Right cardiac atrium (tissue), 5 donors: ENCODE measurements at places on chromosomes 3 and 15. TPM values are rescaled to one million over a fixed set of nuclear protein-coding genes. Genes with fewer than 3 reads are reported as not detected.

Gene ILDR1
- total RNA-seq, result not detected

Gene GPR15
- not detected for total RNA-seq

Gene CRELD1
- total RNA-seq, result 88.4 TPM

Gene UACA
- 51.5 TPM for total RNA-seq

Gene TRPM1
- not detected for total RNA-seq

Gene SLC38A3
- total RNA-seq, result 8.7 TPM

Gene PIGB
- 3.2 TPM for total RNA-seq

Gene NECTIN3
- 14.9 TPM for total RNA-seq

Gene SLC2A2
- total RNA-seq, result not detected

Gene C15orf39
- total RNA-seq, result 7.5 TPM

Gene TRH
- total RNA-seq, result not detected

Gene CSPG5
- 1.1 TPM for total RNA-seq

Gene MYZAP
- 764 TPM for total RNA-seq

DNA sequence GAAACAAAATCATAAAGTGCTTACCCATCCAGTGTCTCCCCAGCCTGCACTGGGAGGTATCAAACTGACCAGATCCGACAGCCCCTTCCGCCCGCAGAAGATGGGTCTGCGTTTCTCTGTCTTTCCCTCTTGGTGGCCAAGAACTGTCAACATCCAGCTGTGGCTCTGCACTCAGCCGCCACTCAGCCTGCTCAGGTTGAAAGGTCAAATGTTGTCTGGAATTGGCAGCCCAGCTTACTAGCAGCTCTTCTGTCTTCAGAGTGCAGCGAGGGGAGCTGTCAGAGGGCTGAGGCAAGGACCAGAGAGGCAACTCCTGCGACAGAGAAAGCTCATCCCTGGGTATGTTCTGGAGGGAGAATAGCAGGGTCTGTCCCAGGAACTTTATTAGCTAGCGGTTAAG is 45.4 kb downstream of the GOLGA6L2 start:
- DNase-seq, result peak; percentile 67

DNA sequence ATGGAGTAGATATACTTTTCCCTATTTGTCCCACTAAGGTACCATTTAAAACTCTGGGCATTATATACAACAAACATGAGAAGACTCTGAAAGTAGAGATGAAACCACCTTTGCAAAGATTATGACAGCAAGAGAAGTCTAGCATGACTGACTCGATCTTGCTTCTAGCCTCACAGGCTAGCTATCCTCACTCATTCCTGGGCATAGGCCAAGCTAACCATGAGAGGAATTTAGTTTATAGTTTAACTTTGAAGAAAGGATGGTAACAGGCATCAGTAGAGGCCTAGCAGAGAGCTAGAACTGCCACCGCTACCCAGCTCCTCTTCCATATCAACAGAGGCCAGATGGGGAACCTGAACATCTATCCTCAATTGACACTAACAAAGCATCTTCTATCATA is 63.5 kb upstream of the FSIP1 start:
- no peak for DNase-seq

GRCh38 chr3:79586232-79586631 is 181.6 kb downstream of the ROBO1 start:
- no peak for DNase-seq

DNA sequence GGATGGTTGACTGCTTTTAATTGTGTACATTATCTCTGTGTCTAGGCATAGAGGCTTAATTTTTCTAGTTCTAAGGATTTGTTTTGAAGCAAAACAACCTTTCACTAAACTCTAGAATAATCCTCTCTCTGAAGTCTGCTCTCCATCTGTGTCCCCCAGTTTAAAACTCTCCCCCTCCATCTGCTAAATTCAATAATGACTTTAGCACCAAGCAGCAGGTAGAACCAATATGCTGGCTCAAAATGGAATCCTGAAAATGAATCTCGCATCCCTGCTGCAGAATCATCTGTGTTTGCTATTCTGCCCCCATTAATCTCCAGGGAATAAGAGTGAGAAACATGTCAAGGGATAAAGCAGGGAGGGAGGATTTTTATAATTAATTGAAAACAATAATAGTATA is 111.8 kb downstream of the TUSC7 start:
- no peak for DNase-seq

- no peak for DNase-seq
These were observed 730 bp downstream of the ZKSCAN7 start for GRCh38 chr3:44555723-44556122.

DNA sequence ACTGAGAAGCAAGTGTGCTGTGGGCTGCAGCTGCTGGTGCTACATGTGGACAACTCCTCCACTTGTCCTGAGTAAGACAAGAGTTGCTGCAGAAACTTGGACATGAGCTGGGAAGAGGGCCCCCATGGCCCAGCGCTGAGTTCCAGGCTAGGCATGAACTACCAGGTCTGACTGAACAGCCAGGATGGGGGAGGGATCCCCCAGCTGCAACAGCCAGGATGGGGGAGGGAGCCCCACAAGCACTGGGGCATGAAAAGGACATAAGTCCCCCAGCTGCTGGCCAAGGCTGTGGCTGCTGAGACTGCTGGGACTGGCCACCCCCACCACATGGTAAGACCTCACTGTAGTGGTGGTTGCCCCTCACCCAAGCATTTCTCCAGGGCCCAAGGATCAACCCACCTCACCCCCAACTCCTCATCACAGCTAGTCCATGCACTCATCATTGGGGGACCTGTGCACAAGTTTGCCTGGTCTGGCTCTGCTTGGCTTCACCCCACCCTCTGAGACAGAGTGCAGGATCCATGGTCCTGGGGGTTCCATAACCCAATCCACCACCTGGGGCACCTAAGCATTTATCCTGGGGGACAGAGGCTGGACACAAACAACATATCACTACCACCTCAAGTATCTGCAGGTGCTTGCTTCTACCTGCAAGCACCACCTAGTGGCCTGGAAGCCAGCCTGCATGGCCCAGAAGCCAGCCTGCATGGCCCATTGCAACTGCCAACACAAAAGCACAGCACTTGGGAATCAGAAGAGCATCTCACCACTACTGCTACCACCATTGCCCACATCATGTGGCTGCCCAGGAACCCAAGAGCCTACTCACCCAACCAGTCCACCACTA is 84.5 kb upstream of the STT3B start:
- no peak for DNase-seq

DNA sequence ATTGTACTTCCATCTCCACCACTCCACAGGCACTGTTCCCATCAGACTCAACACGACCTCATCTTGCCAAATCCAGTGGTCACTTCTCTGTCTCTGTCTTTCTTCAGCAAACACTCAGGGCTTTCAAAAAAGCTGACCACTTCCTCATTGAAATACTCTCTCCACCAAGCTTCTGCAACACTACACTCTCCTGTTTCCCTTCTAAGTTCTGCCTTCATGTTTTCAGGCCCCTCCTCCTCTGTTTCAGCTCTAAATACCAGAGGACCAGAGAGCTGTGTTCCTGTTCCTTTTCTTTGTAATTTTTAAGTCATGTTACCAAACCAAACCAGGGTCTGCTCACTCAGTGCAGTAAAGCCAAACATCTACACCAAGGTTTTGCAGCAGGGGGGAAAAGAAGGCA is 33.8 kb upstream of the ACP3 start:
- DNase-seq, result no peak

DNA sequence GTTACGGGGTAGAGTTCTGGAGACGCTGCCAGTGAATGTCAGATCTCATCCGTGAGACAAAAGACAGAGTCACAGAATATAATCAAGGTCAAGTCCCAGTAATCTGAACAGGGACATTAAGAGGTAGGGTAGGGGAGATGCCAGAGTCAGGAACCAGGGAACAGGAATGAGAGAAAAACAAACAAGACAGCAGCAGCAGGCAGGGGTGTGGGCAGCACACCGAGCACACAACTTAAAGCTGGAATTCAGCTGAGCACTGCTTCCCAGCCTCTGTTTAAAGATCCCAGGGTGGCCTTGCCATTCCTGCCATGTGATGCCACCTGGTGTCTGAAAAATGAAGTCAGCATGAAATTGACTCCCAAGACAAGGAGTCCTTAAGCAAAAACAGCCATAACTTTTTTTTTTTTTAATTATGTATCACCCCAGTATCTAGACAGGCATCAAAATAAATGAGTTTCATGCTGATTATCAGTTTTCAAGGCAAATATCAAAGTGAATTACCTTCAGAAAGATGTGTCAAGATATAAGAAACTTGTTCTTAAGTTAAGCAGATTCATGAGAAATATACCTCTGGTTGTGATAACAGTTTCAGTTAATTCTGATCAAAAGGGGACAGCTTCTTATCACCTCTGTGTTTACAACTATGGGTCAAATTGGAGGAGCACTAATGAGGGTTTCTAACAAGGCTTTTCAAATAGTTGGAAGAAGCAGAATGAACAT is 203.7 kb downstream of the SLC9A9 start:
- DNase-seq, result peak; percentile 32

- no peak for DNase-seq
These were observed 41.9 kb downstream of the CACNA1D start for GRCh38 chr3:53536282-53536681.

DNA sequence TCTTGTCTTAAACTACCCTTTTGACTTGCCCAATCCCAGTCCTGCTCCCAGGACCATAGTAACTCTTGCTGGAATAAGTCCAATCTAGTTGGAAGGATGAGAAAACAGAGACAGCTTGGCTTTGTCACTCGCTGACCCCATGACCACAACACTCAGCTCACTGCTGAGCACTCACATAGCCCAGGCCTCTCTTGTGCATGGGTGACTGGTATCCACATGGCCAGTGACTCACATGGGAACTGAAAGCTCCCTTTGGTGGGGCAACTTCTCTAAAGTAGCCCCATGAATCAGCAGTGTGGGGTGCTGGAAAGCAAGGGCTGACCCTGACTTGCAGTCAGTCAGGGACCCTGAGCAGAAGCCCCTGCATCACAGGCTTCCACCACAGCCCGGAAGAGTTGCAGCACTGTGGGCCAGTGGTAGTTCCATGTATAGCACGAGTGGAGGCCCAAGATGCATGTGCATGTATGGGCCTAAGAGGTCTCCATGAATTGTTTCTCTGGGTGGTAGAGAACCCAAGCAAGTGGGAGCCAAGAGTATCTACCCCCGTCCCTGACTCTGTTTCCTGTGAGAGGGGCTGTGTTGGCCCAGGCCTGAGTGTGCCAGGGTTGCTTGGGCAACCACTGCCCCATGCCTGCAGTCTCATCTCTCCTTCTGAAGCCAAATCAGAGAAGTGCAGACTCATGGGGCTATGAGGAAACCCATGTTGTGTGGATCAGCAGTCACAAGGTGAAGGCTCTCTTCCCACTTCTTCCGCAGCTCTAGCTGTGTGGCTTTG is 62.1 kb upstream of the XCR1 start:
- peak; percentile 75 for DNase-seq

GRCh38 chr15:91860498-91860897 is 7.0 kb downstream of the SLCO3A1 start:
- no peak for DNase-seq

GRCh38 chr3:176611703-176612102 is 585.6 kb downstream of the TBL1XR1 start:
- DNase-seq, result no peak

DNA sequence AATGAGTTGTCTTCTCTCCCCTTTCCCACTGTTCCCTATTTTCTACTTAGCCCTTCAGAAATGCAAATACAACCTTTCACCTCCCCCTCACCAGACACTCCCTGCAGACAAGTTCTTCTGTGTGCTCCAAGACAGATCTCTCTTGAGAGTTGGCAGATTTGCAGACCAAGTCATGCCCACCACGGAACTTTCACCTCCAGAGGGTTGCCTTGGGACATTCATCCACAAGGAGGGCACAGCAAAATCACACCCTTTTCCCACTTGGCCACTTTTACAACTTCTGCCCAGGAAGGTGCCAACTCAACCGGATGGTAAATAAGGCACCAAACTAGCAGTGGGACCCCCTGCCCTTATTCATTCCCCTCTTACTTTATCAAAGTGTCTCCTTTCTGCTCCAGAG is 53.5 kb downstream of the SLC30A4 start:
- no peak for DNase-seq

DNA sequence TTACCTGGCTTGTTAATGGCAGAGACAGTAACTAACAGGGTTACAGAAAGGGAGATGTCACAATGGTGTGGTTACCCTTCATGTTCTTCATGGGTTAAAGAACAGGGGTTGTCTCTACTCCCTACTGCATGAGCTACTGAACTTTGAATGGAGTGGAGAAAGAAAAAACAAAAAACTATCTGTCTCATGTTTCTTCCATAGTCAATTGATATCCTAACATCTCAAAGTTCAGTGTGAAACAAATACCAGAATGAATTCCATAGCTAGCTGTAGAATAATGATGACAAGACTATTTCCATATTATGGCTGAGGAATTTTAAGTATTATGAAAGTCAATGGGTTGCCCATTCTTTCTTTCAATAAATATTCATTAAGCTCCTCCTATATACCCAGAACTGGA is 161.3 kb upstream of the LPP start:
- no peak for DNase-seq

- no peak for DNase-seq
These were observed 395 bp downstream of the ZFAND6 start for GRCh38 chr15:80059786-80060355.

DNA sequence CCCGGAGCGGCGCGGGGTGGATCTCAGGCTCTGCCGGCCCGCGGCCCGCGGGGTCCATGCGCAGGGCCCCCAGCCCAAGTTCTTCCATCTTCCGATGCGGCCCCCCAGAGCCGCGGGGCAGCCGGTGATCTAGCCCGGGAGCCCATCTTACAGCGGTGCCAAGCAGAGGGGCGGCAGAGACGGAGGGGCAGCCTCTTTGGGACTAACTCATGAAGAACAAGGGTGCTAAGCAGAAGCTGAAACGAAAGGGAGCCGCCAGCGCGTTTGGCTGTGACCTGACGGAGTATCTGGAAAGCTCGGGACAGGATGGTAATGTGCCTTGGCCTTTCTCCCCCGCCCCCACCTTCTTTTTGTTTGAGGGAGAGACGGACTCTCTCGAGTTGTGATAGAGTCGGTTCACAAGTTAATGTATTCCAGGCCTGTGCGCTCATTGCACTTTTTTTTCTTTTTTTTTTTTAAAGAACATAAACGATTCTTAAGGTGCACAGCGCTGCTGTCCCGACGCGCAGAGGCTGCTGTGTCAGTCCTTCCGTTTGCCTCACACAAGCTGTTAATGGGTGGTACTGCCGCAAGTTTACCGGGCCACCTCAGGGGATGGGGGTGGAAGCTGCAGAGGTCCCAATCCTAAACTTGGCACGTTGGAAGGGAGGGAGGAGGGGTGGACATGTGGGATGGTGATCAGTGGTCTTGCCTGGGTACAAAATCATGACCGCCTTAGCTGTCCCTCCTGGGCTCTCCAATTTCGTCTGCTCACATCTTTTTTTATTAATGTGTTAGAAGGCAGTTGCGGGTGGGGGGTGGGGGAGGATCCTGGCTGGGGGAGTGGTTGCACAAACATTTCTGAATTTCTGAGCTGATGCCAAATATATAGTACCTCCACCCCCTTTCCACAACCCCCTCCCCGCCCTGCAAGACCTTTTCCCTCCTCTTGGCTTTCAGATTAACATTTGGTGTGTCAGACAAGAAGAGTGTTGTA is 801 bp downstream of the ARHGAP31 start:
- DNase-seq, result peak; percentile 39
